ENCODE measurements at places on chromosomes 6 and 20.

GRCh38 chr6:40326714-40327421 lies 260.3 kb downstream of the LRFN2 start:
- DNase-seq, result no peak

DNA sequence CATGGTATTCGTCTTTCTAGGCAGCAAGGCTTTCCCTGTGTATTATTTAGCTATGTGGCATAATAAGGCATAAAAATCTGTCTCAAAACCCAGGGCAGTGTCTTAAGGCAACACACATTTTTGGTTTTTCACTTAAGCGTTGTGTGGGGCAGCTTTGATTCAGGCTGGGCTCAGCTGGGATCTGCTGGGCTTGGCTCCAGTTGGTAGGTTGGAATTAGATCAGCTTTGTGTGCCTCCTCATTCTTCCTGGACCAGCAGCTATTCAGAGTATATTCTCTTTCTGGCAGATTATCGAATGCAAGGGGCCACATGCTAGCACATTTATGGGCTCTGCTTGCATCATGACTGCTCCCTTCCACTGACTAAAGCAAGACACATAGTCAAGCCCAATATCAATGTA lies 487.9 kb downstream of the RFPL4B start:
- no peak for DNase-seq

DNA sequence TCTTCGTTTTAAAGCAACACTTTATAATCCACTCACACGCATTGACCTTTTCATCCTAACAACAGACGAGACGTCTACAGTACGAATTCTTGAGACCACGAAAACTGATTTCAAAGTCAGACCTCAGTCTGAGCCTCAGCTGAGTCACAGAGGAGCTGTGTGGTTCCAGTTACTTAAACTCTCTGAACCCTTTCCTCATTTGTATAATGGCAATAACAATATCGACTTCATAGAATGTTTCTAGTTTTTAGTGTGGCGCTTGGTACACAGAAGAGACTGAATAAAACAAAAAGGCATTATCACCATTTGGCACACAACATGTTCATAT lies 236.9 kb downstream of the ATXN1 start:
- DNase-seq, result no peak

DNA sequence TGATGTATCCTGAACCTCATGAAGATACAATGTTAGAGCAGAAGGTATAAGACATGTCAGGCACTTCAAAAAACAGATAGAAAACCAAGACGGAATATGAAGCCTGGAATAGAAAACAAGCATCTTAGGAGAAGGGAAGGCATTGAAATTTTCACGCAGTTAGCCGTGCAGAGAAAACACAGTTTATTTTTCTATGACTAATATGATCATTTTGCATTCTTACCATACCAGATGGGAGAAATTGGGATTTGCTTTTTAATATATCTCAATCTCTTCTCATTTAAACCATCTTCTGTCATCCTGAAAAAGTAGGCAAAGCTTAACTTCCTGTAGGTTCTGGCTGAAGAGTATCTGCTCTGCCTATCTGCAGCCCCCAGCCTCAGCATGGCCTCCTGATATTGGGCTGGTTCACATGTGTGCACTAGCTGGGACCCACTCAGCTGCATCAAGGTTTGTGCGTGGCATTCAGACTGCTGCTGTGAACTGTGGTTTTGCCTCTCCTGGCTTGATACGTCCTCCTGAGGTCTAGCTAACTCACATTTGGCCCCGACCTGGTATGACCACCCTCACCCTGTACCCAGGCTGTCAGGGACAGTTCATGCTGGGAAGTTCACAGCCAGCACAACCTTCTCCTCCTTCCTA lies 392.5 kb upstream of the SASH1 start:
- no peak for DNase-seq

DNA sequence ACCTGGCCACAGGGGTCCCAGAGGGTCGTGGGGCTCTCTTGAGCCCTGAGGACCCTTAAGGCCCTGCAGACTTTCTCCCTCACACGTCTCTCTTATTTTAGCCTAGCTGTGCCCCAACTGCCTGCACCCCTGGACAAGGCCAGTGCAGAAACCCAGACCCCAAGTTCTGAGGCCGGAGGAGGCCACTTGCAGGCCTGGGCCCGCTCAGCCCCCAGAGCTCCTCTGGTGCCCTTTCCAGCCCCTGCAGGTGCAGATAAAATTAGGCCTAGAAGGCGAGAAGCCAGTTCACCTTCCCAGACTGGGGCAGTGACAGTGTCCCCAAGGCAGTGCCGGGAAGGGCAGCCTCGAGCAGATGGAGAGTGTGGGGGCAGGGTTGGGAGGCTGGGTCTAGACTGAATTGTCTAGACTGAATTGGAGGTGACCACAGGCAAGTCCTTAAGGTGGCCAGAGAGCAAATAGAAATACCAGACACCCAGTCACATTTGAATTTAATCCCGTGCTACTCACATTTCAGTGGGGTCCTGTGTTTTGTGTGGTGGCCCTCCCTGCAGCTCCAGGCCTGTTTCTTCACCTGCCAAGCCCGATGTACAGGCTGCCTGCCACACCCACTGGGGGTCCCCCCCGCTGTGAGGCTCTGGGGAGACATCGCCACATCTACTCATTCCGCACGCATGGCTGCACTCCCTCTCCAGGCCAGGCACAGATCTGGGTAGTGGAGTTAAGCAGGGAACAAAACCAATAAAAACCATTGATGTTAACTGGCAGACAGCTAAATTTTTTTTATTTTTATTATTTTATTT lies 8.6 kb upstream of the IP6K3 start:
- DNase-seq, result no peak

- DNase-seq, result no peak
These were observed 346.5 kb upstream of the PLCB4 start for GRCh38 chr20:8722277-8722928.

DNA sequence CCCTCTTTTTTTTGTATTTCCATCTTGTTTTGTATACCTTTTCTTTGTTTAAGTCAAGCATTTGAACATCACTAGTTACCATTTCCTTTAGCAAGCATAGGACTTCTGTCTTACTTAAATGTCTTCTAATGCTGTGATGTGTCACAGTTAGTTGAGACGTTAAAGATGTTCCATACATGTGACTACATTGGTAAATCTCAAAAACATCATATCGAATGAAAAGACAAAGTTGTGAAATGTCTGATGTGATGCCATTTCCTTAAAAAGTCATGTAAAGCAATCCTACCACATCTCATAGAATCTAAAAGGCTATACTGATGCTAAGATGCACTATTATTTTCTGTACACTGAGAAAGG lies 26.8 kb downstream of the SLC16A10 start:
- DNase-seq, result no peak

DNA sequence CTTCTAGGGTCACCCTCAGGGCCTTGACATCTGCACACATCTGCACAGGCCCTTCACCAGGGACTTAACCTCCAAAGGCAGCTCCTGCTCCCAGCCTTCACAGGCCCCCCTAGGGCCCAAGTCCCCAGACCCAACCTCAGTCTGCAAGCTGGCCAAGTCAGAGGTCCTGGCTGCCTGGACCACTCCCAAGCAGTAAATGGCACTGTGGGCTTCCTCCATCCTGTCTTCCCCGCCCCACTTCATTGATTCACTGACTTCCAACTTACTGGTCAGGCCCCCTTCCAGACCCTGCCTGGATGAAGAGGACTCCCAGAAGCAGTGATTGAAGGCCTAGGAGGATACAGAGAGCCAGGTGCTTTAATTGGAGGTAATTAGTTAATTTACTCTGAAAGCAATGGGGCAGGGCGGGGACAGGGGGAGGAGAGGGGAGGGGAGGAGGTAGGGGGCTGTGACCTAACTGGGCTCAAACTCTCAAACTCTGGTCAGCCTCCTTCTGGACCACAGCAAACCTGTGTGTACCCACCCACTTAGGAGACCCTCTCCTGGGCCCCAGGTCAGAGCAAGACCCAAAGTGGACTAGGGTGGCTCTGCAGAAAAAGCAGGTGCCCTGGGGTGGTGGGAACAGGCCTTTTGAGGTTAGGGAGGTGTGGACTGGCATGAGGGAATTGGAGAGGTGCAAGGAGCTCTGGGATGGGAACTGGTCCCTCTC lies 51.5 kb downstream of the MRPL14 start:
- peak; percentile 48 for DNase-seq

GRCh38 chr6:18186540-18187250 lies 31.5 kb downstream of the KDM1B start:
- no peak for DNase-seq

GRCh38 chr6:113347436-113347835 lies 509.7 kb upstream of the MARCKS start:
- no peak for DNase-seq

DNA sequence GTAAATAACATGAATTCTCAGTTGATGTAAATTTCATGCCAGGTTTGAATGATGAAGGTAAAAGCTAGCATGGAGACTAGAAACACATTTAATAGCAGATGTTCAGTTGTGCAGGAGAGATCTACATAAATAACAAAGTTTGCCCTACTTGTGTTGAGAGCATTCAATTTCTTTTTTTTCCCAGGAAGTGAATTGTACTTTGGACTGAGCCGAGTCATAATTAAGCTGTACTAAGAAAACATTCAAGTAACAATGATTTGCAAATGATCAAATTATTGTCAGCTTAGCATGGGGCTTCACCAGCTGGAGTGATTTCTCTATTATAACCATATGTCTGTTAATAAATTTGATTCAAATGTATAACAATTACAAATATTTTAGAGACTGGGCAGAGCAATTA lies 893.5 kb upstream of the MAP3K7 start:
- DNase-seq, result no peak

GRCh38 chr6:107819964-107820337 lies 4.2 kb downstream of the SCML4 start:
- DNase-seq, result peak; percentile 79

DNA sequence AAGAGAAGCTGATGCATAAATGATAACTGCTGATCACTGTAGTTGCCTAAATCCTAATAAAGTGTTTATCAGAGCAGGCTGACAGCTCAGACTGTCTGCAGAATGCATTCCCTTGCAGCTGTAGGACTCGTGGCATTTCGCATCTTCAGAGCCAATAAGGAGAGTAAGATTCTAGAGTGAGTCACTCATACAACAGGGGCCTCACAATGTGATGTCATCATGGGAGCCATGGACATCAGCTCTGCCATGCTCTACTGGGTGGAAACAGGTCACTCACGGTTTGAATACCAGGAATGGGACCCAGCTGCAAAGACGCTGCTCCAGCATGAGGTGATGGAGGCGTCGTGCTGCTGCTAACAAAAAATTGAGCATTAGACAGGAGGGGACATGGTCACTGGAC lies 7.4 kb downstream of the FAM209B start:
- DNase-seq, result no peak

- DNase-seq, result peak; percentile 59
These were observed 28.3 kb downstream of the RIN2 start for GRCh38 chr20:19786311-19786710.

DNA sequence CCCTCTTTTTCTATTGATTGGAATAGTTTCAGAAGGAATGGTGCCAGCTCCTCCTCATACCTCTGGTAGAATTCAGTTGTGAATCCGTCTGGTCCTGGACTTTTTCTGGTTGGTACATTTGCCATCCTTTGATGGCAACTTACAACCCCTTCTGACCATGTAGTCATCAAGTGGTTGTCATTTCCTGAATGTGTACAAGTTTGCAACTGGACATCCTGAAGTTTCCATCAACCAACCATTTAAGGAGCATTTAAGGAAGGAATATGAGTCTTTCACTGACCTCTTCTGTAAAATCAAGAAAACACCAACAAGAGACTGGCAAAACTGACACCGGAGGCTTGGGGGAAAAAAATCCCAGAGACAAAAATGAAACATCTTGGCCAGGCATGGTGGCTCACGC lies 97.4 kb downstream of the RIN2 start:
- no peak for DNase-seq

DNA sequence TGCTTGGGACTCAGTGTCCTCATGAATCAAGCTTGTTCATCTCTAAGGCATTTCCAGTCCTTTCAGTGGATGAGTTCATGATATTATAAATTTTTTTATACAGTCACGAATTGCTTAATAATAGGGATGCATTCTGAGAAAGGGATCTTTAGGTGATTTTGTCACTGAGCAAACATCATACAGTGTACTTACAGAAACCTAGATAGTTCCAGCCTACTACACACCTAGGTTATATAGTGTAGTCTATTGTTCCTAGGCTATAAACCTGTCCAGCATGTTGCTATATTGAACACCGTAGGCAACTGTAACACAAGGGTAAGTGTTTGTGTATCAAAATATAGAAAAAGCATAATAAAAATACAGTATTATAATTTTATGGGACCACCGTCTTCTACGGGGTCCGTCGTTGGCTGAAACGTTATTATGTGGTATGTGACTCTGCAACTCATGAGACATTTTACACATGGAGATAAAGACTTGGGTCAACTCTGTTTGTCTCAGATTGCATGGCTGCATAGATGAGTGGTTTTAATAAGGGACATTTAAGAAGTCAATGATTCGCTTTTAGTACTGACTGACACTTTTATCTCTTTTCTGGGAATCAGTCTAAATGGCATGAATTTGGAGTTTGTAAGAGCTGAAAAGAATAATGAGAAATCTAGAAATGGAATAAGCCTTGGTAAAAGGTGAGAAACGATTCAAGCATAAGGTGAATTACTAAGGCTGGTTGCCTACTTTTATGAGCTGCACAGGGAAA lies 33.2 kb downstream of the CLIC5 start:
- no peak for DNase-seq

DNA sequence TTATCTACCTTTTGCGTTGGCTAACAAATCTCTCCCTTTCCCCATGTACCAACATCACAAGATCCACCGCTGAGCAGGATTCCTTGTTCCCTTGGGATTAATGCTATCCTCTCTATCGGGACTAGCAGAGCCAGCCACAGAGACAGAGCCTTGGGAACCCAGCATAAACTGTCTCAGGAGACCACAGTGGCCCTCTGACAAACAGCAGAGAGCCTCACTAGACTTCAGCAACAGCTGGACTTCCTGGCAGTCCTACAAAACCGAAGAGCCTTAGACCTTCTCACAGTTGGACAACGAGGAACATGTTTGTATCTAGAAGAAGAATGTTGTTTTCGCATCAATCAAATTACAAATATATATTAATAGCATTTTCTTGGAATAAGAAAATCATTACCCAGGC lies 39.6 kb upstream of the POU5F1 start:
- no peak for DNase-seq

- DNase-seq, result no peak
These were observed 125.5 kb upstream of the CDH4 start for GRCh38 chr20:61126369-61127195.

- no peak for DNase-seq
These were observed 67.3 kb downstream of the FAM229B start for GRCh38 chr6:112154711-112155110.

- DNase-seq, result no peak
These were observed 17.5 kb upstream of the HINT3 start for GRCh38 chr6:125939026-125939425.

DNA sequence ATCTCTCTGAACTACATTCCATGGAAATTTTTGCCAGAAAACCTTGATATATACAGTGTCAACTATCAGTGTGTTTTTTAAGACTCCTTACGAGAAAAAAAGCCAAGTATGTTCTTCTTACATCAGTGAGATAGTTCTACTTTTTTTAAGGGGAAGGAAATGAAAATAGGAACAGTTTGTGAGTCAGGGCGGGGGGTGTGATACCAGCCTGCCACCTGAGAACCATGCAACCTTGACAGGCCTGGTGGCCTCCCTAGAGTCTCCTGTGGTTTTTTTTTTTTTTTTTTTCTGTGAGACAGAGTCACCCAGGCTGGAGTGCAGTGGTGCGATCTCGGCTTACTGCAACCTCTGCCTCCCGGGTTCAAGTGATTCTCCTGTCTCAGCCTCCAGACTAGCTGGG lies 96.3 kb upstream of the GCM1 start:
- no peak for DNase-seq
